NCI-H1436 (cell line): ENCODE measurements at places on chromosomes 13 and 19.

GRCh38 chr19:7628589-7629311 is 595 bp downstream of the XAB2 start:
- DNase-seq: no peak

DNA sequence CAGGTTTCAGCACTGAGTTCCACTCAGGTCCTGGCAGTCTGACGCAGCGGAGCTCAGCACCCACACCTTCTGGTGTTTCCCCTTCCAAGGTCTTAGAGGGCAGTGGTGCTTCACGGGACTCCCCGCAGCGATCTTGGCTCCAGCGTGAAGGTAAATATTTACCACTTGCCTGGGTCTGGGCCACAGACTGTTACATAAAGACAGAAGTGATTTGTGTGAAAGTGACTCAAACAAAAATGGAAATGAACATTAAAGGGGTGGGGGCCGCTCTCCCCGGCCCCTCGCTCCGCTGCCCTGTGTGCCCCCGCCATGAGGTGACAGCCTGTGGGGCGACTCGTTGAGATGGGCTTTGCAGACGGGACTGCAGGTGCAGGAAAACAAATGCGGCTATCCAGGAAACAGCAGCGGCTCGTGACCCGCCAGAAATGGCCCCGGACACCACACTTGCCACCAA is 55.0 kb downstream of the GGACT start:
- no peak for DNase-seq

GRCh38 chr13:67726979-67727378 is 496.8 kb upstream of the PCDH9 start:
- no peak for DNase-seq

GRCh38 chr13:58165617-58166016 is 534.1 kb downstream of the PCDH17 start:
- peak; percentile 12 for DNase-seq

DNA sequence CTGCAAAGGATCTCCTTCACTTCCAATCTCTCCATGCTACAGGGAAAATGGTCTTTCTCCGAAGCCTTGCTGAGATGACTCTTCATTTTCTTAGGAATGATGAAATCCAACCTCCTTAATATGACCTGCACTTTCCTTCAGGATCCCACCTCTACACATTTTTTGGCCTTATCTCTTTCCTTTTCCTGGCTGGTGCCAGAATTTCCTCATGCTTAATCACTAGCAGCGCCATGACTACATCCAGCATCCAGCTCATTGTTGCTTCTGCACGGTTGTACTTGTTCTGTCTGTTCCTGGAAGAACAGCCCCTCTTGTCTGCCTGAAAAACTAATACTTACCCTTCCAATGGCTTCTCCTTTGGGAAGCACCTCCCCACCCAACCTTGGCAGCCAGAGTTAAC is 68.4 kb downstream of the TEX26 start:
- no peak for DNase-seq

DNA sequence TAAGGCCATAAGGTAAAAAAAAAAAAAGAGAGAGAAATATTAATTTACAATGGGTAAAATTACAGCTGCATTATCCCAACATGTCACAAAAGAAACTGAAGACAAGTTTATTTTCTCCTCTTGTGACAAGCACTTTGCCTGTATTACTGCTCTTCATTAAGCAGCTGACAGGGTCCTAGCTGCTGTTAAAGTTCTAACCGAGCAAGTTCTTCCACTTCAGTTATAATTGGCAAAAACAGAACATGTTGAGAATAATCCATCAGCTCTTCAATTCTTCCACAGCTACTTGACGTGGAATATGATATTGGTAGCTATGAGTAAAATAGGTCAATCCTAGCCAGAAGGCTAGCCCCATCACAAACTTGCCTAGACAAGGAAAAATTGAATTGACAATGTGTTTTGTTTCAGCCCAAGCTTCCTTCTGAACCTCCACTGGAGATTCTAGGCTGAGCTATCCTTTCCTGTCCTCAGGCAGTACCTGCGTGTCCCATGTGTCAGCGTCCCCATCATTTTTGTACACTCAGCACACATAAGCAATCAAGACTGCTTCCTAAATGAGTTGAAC is 32.2 kb upstream of the DOCK9 start:
- DNase-seq: no peak

DNA sequence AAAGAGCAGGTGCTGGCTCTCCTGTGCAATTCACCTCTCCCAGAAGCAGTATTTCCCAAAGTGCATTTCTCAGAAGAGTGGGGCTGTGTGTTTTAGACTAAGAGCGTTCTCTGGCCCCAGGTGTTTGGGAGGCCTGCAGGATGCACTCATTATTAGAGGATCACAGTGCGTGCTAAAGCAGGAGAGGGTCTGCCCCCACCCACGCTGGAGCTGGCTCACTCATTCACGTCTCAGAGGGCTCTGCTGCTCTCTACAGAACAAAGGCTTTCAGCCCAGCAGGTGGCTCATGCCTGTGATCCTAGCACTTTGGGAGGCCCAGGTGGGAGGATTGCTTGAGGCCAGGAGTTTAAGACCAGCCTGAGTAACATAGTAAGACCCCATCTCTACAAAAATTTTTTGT is 756.7 kb downstream of the UQCRFS1 start:
- no peak for DNase-seq

GRCh38 chr19:34276614-34277013 is 22.3 kb downstream of the GARRE1 start:
- no peak for DNase-seq

DNA sequence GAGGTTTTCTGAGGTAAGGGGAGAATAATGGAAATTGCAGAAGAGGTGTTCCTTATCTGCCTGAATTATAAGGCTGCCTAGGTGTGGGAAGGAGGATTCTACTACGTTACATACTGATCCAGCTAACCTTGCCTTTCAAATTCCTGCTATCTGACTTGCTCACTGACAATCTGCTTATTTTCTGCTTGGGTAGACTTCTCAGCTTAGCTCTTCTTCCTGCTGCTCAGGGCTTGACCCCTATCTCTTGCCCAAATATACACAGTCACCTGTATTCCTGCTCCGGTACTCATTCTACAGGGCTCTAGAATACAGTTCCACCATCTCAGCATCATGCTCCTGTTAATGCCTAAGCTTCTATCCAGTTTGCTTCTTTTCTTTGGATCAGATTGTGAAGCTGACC is 1607.6 kb downstream of the OLFM4 start:
- DNase-seq: no peak

DNA sequence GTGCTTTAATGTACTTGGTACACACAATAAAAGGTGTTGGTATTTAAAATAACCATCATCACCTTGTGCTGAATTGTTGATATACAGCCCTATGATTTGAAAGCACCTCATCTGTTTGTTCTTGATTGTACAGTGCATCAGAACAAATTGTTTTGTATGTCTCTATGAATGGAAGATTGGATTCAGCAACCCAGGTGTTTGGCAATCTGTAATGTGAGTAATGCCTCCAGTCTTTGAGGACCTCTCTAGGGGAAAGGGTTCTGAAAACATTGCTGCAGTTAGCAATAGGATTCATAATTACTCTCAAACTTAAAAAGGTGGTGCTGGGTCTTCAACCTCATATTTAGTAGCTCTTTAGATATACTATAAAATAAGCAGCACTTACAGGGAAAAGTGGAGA is 341.8 kb downstream of the OXGR1 start:
- peak; percentile 78 for DNase-seq

GRCh38 chr13:36101157-36101556 is 30.0 kb downstream of the DCLK1 start:
- no peak for DNase-seq

GRCh38 chr19:17112700-17113099 is 37.1 kb downstream of the MYO9B start:
- no peak for DNase-seq

DNA sequence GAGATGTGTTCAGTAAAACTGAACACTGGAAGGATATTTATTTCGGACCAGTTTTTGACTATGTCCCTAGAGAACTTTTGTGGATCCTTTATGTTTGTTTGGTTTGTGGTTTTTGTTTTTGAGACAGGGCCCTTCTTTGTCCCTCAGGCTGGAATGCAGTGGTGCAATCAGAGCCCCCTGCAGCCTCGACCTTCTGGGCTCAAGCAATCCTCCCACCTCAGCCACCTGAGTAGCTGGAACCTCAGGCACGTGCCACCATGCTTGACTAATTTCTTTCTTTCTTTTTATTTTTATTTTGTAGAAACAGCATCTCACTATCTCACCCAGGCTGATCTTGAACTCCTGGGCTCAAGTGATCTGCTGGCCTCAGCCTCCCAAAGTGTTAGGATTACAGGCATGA is 955 bp upstream of the ZNF709 start:
- DNase-seq: no peak

- no peak for DNase-seq
These were observed 112.4 kb downstream of the NUFIP1 start for GRCh38 chr13:44876782-44877324.

GRCh38 chr19:925087-925525 is 729 bp upstream of the ARID3A start:
- no peak for DNase-seq

DNA sequence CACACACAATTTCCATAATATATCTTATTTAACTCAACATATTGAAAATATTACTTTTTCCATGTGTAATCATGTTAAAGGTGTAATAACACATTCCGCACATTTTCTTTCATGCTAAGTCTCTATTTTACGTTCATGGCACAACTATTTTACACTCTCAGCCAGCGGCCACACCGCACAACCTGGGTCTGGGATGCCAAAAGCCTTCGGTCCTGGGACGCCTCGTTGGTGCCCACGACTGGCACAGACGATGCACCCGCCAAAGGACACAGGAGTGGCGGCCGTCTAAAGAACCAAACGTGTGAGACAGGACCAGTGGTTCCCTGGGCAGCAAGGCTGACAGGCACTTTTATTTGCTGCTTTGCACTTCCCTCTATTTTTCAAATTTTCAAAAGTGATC is 10.0 kb upstream of the PROZ start:
- no peak for DNase-seq

DNA sequence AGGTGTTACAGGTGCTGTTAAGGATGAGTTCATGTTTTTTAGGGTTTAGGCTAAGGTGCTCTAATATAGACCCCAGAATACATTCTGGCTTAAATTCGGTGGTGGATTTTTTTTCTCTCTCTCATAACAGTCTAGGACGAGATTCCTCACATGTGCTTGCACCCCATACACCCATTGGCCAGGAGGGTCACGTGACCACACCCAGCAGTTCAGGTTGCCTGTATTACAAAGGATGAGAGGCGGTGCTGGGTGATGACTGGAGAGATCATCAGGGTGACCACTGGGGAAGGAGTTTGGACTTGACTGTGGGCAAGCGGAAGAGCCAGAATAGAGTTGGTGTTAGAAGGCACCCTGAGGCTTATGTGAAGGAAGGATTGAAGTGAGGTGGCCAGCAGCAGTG is 27.7 kb downstream of the PPP2R1A start:
- no peak for DNase-seq

- no peak for DNase-seq
These were observed 276.4 kb downstream of the LHFPL6 start for GRCh38 chr13:39326469-39327171.

DNA sequence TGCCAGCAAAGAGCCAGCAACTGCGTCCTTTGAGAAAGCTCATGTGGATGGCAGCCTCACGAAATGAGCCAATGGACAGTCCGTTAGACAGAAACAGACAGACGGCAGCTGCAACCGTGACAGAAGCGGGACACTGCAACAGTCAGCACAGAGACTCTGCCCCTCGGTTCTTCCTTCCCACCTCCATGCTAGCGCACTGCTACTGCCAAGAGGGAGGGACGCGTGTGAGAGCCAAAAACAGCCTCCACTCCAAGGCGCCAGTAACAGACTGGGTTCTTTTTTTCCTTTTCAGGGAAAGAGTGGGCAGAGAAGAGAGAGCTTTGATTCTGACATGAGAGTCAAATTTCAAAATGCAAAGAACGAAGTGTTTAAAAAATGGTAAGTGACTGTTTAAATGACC is 77.5 kb downstream of the SERP2 start:
- DNase-seq: no peak

- DNase-seq: no peak
These were observed 21.9 kb downstream of the CEBPA start for GRCh38 chr19:33280351-33280921.

DNA sequence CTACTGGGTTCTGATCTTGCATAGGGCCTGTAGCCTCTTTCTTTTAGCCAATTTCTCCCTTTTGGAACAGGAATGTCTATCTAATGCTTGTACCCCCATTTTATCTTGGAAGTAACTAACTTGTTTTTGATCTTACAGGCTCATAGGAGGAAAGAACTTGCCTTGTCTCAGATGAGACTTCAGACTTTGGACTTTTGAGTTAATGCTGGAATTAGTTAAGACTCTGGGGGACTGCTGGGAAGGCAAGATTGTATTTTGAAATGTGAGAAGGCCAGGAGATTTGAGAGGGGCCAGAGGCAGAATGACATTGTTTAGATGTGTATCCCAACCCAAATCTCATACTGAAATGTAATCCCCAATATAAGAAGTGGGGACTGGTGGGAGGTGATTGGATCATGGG is 2.5 kb upstream of the ZNF546 start:
- no peak for DNase-seq

DNA sequence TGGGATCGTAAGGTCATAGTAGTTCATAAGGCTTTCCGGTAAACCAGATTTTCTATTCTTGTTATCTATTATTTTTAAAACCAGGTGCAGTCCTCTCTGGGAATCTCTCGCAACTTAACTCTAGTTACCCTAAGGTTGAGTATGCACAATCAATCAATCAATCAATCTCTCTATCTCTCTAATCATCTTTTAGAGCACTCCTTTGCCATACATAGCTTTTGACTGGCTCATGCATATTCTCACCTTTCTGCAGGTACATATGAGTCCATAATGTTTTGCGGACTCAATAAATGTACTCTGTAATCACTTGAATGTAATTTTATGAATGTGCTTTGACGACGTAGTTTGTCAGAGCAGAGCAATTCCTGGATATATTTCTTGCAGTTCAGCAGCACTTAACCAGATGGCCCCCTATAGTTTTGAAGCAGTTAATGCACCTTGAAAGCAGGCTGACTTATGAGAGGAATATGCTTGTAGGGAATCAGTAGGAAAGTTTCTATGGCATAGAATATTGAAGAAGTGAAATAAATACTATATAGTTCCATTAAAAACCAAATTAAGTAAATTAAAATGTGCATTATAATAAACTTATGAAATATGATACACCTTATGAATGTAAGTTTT is 524.7 kb downstream of the GPC5 start:
- DNase-seq: no peak

- DNase-seq: no peak
These were observed 69.1 kb downstream of the SIAH3 start for GRCh38 chr13:45782327-45783045.

DNA sequence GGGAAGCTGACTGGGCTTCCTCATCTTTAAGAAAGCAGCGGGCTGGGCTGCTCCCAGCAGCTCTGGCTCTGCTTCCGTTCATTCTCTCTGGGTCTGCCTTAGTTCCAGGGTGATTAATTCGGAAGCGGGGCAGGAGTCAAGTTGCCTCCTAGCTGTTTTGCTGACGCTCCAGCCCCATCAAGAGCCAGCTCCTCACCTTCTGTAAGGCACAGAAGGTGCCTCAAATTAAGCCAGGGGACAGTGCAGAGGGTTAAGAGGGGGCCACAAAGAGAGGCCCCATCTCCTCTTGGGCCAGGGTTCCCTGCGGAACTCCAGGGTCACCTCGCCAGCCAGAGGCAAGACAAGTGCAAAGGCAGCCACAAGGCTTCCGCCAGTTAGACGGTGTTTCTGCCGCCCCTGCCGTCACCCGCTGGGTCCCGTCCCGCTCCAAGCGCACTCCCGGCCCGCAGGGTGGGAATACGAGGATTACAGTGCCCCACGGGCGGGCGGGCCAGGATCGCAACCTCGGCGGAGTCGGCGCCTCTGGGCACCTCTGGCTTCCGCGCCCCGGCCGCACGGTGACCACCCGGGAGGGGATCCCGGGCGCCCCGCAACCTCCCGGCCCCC is 508 bp downstream of the SLC15A1 start:
- DNase-seq: no peak
